Fibroblast of upper back skin (primary cell): ENCODE measurements at places on chromosomes 13 and 19.

- peak; percentile 23 for DNase-seq
Measured at GRCh38 chr19:3125900-3126524, 9.8 kb upstream of the GNA15 start.

DNA sequence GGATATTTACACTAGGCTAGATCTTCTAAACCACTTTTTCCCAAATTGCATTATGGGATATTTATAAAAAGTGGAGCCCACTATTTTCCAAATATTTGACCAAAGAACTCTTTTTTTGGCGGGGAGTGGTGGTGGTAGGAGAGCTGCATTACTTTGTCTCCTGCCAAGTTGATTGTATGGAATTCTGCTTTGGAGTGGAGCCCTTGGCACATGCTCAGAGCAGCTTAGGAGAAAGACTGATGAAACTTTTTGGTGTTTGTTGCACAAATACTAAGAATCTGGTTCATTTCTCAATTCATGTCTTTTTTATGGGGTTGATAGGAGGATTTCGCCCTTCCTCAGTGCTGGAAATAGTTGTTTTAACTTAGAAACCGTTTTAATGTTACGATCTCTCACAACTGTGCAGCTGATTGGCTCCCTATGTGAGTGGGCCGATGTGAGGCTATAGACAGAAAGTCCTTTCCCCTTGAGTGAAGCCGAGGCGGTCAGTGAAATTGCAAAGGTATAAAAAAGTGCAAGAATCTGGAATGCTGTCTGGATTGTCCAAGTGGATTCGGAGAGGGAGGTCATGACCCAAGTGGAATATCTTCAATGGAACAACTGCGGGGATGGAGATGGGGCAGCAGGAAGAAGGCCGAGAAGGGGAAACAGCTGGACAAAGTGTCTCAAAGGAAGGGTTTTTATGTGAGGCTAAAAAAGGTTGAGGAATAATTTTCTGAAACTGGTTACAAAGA lies 415.9 kb downstream of the FGF9 start:
- DNase-seq, result peak; percentile 81

DNA sequence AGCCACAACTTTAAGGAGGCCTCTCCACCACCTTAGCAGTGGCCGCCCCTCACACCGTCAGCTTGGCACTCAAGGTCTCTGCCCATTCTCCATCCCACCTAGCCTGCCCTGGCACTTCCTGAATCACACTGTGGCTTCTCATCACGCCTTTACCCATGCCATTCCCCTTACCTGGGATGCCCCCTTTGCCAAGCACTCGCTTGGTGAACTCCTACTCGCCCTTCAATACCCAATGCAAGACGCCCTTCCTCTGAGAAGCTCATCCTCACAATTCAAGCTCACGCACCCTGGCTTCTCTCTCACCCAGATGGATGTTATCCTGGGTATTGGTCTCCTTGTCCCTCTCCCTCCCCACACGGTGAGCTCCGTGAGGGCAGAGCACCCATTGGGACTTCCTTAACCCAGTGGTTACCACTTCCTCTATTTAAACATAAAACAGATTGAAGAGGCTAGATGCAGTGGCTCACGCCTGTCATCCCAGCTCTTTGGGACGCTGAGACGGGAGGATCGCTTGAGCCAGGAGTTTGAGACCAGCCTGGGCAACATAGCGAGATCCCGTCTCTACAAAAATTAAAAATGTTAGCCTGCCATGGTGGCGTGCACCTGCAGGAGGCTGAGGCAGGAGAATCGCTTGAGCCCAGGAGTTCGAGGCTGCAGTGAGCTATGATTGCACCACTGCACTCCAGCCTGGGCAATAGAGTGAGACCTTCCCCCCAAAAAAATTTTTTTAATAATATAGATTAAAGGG lies 12.6 kb upstream of the SHD start:
- DNase-seq, result no peak

DNA sequence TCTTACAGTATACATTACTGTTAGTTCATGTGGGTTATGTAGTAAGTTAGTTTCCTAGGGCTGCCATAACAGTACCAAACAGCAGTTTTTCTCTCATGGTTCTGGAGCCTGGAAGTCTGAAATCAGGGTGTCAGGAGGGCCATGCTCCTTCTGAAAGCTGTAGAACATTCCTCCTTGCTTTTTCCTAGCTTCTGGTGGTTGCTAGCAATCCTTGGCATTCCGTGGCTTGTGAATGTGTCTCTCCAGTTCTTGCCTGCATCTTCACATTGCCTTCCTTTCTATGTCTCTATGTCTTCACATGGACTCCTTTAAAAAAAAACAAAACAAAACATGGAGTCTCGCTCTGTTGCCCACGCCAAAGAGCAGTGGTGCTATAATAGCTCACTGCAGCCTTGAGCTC lies 95.4 kb downstream of the WDFY2 start:
- DNase-seq, result peak; percentile 47

DNA sequence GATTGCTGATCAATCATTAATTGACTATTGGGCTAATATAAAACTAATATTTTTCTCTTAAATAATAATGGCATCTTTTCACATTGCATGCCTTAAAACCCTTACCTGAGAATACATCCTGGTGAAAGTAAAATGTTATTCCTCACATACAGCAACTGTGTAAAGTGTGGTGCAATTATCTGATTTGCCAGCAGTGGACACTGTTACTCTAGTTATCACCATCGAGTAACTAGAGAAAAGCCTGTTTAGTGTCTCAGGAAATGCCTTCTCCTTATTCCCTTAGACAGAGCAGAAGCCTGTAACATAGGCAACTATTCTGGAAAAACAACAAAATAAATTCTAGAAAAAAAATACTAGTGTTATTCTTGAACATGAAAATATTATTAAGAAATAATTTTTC lies 459.8 kb downstream of the FGF14 start:
- peak; percentile 8 for DNase-seq

GRCh38 chr19:49573425-49573824 lies 6.9 kb downstream of the NOSIP start:
- no peak for DNase-seq

- no peak for DNase-seq
Measured at GRCh38 chr19:1229056-1229923, 8.5 kb downstream of the CBARP start.

- DNase-seq, result peak; percentile 10
Measured at GRCh38 chr19:15436012-15436825, 13.5 kb downstream of the WIZ start.

GRCh38 chr19:15866636-15867035 lies 31.2 kb downstream of the CYP4F2 start:
- DNase-seq, result no peak

GRCh38 chr13:44272692-44273091 lies 100.9 kb upstream of the SERP2 start:
- no peak for DNase-seq

- no peak for DNase-seq
Measured at GRCh38 chr19:12959481-12959880, 2.5 kb upstream of the GADD45GIP1 start.

DNA sequence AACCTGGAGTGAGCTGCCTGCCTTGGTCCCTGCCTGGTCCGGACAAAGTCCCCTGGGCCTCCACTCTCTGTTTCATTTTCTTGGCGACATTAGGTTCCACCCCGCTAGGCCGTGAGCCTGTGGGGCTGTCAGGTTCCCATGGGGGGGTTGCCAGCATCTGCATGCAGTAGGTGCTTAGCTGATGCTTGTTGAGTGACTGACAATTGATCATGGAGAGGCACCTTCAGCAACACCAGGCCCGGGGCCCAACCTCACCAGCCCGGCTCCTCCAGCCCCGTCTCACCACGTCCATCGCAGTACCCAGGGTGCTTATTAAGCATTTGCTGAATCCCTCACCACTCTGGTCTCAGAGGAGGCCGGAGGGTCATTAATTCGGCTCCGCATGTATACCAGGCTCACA lies 13.4 kb downstream of the MISP start:
- DNase-seq, result no peak
